MM.1S (cell line): ENCODE measurements at places on chromosomes 13 and 19.
A peak's percentile ranks its signal among the peaks of the same experiment; 100 is the strongest.

DNA sequence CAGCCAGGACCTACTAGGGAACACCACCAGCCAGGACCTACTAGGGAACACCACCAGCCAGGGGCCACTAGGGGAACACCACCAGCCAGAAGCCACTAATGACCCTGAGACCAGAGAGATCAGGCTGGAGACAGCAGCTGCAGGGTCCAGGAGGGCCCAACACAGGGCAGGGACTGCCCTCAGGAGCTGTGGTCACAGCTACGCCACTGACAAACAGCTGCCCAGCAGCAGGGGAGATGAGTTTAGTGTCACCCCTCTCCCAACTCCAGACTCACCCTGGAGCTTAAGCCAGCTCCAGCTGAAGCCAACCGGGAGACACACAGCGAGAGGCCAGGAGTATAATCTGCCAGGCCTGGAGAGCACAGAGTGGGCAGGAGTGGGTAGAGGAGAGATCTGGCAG is 25.7 kb downstream of the TUBGCP3 start:
- no peak for DNase-seq
- H3K27me3 ChIP-seq: no peaks in the 10 kb centered on the region
- H3K27ac ChIP-seq: no peak overlapping the region
- H3K4me3 ChIP-seq: no peak overlapping the region
- peaks cover 7% of the 10 kb centered on the region; the same call in 1 of the 2 replicates for H3K36me3 ChIP-seq
- no peaks in the 10 kb centered on the region for H3K4me1 ChIP-seq

DNA sequence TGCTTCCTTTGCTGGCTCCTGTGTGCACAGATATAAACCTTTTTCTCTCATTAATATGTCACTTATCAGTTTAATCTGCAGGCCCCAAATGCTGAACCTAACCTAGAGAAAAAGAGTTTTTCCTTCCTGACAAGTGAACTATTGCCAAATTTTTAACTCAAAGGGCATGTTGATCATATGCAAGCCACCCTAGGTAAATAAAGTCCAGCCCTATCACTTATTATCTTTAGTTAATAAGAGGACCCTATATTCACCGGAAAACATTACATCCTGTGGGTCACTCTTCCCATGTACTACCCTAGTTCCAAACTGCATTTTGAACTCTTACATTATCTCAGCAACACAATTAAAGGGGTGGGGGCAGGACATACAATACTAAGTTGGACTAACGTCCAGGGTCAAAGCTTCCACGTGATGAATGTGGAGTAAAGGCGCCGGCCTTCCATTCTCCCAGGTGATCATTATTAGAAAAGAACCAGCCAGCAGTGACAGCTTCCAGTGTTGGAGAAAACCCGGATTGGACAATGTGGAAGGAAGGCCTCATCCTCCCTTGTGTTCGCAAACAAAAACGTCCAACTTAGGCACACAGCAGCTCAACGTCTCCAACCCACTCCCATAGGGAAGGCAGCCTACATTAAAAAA is 86.6 kb downstream of the STK24 start:
- H3K4me1 ChIP-seq: peaks cover 44% of the 10 kb centered on the region
- peak overlapping the region; percentile 89; the same call in 1 of the 2 replicates for H3K27ac ChIP-seq
- H3K36me3 ChIP-seq: no peaks in the 10 kb centered on the region
- no peaks in the 10 kb centered on the region for H3K27me3 ChIP-seq
- peak overlapping the region; percentile 27 for H3K4me3 ChIP-seq

DNA sequence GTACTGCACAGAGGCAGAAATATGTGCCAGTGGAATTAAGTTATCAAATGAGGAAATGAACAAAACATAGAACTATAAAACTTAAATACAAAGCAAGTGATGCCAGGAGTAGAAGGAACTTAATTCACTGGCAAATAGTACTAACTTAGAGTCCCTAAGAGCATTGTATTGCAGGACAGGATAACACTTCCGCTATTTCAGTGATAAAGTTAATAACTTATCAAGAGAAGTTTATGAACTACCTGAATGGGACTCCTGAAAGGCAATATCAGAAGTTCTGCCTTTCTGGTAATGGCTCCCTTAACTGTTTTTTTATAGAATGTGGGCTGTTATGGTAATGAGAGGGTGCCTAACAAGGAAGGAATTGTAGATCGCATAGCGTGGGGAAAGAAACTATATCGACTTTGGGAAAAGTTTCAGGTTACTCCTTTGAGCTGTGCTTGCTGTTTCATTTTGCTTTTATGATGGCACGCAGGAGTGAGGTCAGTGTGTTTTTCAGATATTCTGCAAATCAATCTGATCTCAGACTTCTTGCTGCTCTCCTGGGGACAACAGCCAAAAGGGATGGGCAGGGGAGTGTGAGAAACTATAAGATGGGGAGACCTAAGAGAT is 95.3 kb upstream of the MLNR start:
- no peak overlapping the region for H3K27ac ChIP-seq
- no peaks in the 10 kb centered on the region for H3K27me3 ChIP-seq
- H3K4me1 ChIP-seq: no peaks in the 10 kb centered on the region

GRCh38 chr19:42284591-42285341 is 15.7 kb downstream of the CIC start:
- peak overlapping the region; percentile 76 for H3K4me3 ChIP-seq
- DNase-seq: peak; percentile 14
- peaks cover 13% of the 10 kb centered on the region for H3K4me1 ChIP-seq
- no peak overlapping the region for H3K27ac ChIP-seq

- no peaks in the 10 kb centered on the region for H3K36me3 ChIP-seq
- H3K27me3 ChIP-seq: no peaks in the 10 kb centered on the region
- no peak overlapping the region for H3K4me3 ChIP-seq
- no peak overlapping the region for H3K27ac ChIP-seq
These were observed 186.2 kb downstream of the FOXO1 start for GRCh38 chr13:40480012-40480914.

- H3K4me1 ChIP-seq: peaks cover 20% of the 10 kb centered on the region; the same call in 1 of the 2 replicates
- H3K4me3 ChIP-seq: peak within 1 kb of the TSS; percentile 91
- H3K36me3 ChIP-seq: no peaks in the 10 kb centered on the region
- peak within 1 kb of the TSS; percentile 99 for H3K27ac ChIP-seq
These were observed at the start of gene U2AF2 for GRCh38 chr19:55654868-55655647. U2AF2 (plus strand) TSS chr19:55655035; CDS start chr19:55655105, 70 bp downstream.

DNA sequence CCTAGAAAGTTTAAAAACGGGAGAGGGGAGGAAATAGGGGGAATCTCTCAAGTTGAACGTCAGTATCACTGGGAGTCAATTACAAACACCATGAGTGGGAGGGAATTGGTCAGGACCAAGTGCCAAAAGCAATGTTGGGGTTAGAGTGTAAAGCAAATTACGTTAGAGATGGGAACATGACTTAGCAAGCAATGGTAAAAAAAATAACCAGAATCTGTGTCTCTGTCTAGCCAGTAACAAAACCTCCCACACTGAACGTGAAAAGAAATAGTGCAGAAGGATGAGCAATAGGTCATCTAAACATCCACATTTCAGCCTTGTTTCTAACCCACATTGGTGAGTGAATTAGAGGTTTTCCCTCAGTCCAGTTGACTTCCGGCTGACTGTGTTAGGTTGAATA is 242.2 kb downstream of the COG6 start:
- DNase-seq: no peak
- H3K4me3 ChIP-seq: no peak overlapping the region
- H3K27me3 ChIP-seq: no peaks in the 10 kb centered on the region
- no peak overlapping the region for H3K27ac ChIP-seq
- H3K4me1 ChIP-seq: no peaks in the 10 kb centered on the region

- no peaks in the 10 kb centered on the region for H3K27me3 ChIP-seq
- DNase-seq: no peak
- peaks cover 65% of the 10 kb centered on the region for H3K4me1 ChIP-seq
- H3K36me3 ChIP-seq: peaks cover 12% of the 10 kb centered on the region; the same call in 1 of the 2 replicates
- no peak overlapping the region for H3K4me3 ChIP-seq
These were observed 3.3 kb downstream of the RPS19 start for GRCh38 chr19:41863209-41863931.

GRCh38 chr19:39110263-39110967 is 15.2 kb upstream of the PAK4 start:
- H3K27me3 ChIP-seq: peaks cover 33% of the 10 kb centered on the region
- H3K27ac ChIP-seq: no peak overlapping the region
- peak; percentile 46 for DNase-seq
- no peaks in the 10 kb centered on the region for H3K4me1 ChIP-seq

DNA sequence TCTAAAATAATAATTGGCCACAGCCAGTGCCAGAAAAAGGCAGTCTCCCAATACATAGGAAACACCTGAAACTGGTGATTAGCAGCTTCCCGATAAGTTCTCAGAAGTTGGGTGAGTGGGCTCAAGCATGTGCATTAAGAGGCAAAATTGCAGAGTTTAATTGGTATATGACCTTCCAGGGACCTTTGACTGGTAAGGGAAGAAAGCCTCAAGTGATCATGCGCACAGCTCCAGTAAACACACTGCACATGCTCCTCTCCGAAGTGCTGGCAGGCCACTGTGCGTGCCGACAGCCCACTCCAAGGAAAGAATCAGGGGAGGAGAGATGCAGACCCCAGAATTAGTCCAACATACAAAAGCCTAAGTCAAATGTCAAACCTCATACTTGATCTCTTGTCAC is 18.9 kb upstream of the CEACAM8 start:
- H3K4me1 ChIP-seq: no peaks in the 10 kb centered on the region
- H3K27ac ChIP-seq: no peak overlapping the region
- no peak for DNase-seq
- no peak overlapping the region for H3K4me3 ChIP-seq
- H3K36me3 ChIP-seq: no peaks in the 10 kb centered on the region

GRCh38 chr19:55766466-55766865 is 2.5 kb upstream of the RFPL4AL1 start:
- no peaks in the 10 kb centered on the region for H3K4me1 ChIP-seq
- no peaks in the 10 kb centered on the region for H3K36me3 ChIP-seq
- no peak overlapping the region for H3K27ac ChIP-seq
- H3K4me3 ChIP-seq: no peak overlapping the region

- no peak overlapping the region for H3K27ac ChIP-seq
- H3K4me3 ChIP-seq: no peak overlapping the region
- H3K27me3 ChIP-seq: no peaks in the 10 kb centered on the region
- H3K36me3 ChIP-seq: no peaks in the 10 kb centered on the region
These were observed 31.3 kb downstream of the RFC3 start for GRCh38 chr13:33849211-33849610.

DNA sequence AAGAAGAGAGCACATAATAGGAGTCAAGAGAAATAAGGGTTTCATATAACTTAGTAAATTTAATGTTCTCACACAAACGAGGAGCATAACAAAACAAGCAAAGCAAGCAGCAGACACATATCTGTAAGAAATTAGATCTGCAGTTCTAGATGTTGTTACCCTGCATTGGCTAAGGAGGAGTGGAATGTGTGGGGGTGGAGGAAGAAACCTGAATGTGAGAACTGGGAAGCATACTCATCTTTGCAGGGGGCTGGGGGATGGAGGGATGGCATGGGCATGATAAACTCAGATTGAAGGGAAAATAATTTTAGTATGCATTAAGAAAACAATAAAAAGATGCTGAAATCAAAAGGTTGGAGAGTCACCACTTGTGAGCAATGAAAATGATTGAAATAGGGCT is 255.0 kb downstream of the LIG4 start:
- H3K36me3 ChIP-seq: no peaks in the 10 kb centered on the region
- no peaks in the 10 kb centered on the region for H3K4me1 ChIP-seq
- no peak overlapping the region for H3K27ac ChIP-seq
- H3K4me3 ChIP-seq: no peak overlapping the region
- H3K27me3 ChIP-seq: no peaks in the 10 kb centered on the region

- peaks cover 95% of the 10 kb centered on the region for H3K27me3 ChIP-seq
- DNase-seq: no peak
- H3K4me1 ChIP-seq: no peaks in the 10 kb centered on the region
- H3K27ac ChIP-seq: no peak overlapping the region
These were observed 14.0 kb upstream of the TOMM40 start for GRCh38 chr19:44876930-44877535.

- DNase-seq: no peak
- H3K4me3 ChIP-seq: no peak overlapping the region
- H3K27me3 ChIP-seq: no peaks in the 10 kb centered on the region
- H3K4me1 ChIP-seq: no peaks in the 10 kb centered on the region
- no peaks in the 10 kb centered on the region for H3K36me3 ChIP-seq
These were observed 24.1 kb downstream of the LHFPL6 start for GRCh38 chr13:39578821-39579291.

- no peaks in the 10 kb centered on the region for H3K27me3 ChIP-seq
- no peak for DNase-seq
- H3K4me1 ChIP-seq: no peaks in the 10 kb centered on the region
- no peaks in the 10 kb centered on the region for H3K36me3 ChIP-seq
- no peak overlapping the region for H3K27ac ChIP-seq
- no peak overlapping the region for H3K4me3 ChIP-seq
These were observed 45.3 kb downstream of the UFM1 start for GRCh38 chr13:38394777-38395496.

DNA sequence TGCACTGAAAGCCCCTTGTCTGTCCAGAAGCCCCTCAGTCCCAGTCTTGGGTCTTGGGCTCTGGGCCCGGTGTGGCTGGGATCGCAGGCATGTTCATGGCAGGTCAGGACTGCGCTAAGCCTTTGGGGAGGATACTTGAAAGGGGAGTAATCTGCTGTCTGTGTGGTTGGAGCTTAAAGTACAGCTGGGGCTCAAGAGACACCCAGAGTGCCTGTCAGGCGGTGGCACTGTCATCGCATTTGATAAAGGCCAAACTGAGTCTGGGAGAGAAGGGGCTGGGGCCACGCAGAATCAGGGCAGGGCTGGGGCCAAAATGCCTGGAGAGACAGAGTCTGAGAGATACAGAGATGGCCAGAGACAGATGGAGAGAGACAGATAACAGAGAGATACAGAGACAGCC is 4.2 kb upstream of the CILP2 start:
- H3K4me1 ChIP-seq: no peaks in the 10 kb centered on the region
- no peaks in the 10 kb centered on the region for H3K36me3 ChIP-seq
- no peak overlapping the region for H3K4me3 ChIP-seq

DNA sequence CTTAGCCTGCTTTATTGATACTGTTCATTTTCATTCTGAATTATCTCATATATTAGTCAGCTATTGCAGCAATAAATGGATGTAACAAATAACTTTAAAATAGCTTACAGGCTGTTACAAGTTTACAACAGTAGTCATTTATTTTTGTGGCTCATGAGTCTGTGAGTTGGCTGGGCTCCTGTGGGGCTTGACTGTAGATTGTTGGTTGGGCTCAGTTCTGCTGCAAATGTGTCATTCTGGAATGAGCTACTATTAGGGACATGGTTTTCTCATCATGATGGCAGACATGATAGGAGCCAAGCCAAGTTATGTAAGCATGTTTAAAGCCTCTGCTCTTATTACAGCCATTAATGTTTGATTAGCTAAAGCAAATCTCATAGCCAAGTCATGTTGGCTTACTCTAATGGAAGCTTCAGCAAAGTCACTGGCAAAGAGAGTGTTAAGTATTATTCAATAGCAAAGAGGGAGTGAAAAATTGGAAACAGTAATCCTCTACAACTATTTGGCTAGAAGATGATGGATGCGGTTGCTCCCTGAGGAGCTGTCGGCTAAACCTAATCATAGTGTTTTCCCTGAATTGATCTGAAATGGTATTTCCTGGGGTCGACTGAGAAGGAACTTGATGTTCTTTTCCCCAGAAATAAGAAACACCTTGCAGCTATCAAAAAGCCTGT is 391.3 kb downstream of the TDRD3 start:
- no peak overlapping the region for H3K27ac ChIP-seq
- no peak overlapping the region for H3K4me3 ChIP-seq
- no peaks in the 10 kb centered on the region for H3K36me3 ChIP-seq

DNA sequence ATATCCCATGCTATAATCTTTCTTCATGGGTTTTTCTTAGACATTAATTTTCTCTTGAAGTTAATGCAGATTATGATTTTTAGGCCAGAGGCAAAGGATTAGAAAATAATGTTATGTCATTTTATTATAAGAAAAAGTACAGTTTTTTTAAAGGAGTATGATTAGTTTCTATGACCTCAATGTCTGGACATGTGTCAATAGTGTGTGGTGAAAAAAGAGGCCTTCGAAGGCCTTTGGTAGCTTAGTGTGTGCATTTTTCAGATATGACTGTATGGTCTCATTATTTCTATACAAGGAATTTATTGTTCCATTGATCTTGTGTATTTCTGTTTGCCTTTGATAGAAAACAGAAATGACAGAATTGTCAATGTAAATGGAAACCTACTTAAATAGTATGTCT is 195.6 kb downstream of the GPC5 start:
- H3K4me1 ChIP-seq: no peaks in the 10 kb centered on the region
- H3K27me3 ChIP-seq: no peaks in the 10 kb centered on the region
- H3K27ac ChIP-seq: no peak overlapping the region
- DNase-seq: no peak
